Adrenal gland (tissue), 19 donors: ENCODE measurements at places on chromosomes 11 and 22. TPM values are rescaled to one million over a fixed set of nuclear protein-coding genes. Genes with fewer than 3 reads are reported as not detected.
A peak's percentile ranks its signal among the peaks of the same experiment; 100 is the strongest.

GRCh38 chr11:76232026-76232665, 25.8 kb upstream of the WNT11 start:
- H3K27ac ChIP-seq: no peak overlapping the region
- no peaks in the 10 kb centered on the region for H3K27me3 ChIP-seq
- peaks cover 7% of the 10 kb centered on the region for H3K4me1 ChIP-seq
- no peak for DNase-seq
- H3K4me3 ChIP-seq: no peak overlapping the region
- H3K36me3 ChIP-seq: no peaks in the 10 kb centered on the region

The ARHGAP32 gene
- total RNA-seq: 18.9 TPM

The OR52A1 gene
- not detected for total RNA-seq

GRCh38 chr11:121291896-121292494, 576 bp upstream of the SC5D start:
- no peaks in the 10 kb centered on the region for H3K27me3 ChIP-seq
- H3K4me3 ChIP-seq: peak overlapping the region; percentile 86
- H3K36me3 ChIP-seq: no peaks in the 10 kb centered on the region
- H3K4me1 ChIP-seq: peaks cover 5% of the 10 kb centered on the region
- H3K27ac ChIP-seq: peak overlapping the region; percentile 91

GRCh38 chr22:26669060-26669481, 11.7 kb downstream of the MIAT start:
- peak; percentile 27 for DNase-seq
- no peaks in the 10 kb centered on the region for H3K27me3 ChIP-seq
- no peak overlapping the region for H3K4me3 ChIP-seq
- H3K36me3 ChIP-seq: no peaks in the 10 kb centered on the region

DNA sequence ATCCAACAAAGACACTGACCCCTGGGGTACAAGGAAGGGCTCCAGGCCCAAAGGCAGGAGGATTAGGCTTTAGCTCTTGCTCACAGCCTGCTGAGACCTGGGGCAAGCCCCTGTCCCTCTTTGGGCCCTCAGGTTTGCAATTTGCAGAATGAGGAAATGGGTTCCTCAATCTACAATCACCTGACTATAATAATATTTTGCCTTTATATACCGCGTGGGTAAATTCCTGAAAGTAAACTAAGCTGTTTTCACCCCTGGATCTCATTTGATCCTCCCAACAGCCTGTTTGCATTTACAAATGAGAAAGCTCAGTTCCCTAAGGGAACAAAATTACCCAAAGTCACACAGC, 797 bp downstream of the STARD10 start:
- no peaks in the 10 kb centered on the region for H3K27me3 ChIP-seq
- peak overlapping the region; percentile 85 for H3K27ac ChIP-seq
- DNase-seq: no peak
- peaks cover 16% of the 10 kb centered on the region for H3K4me1 ChIP-seq
- H3K36me3 ChIP-seq: no peaks in the 10 kb centered on the region
- H3K4me3 ChIP-seq: no peak overlapping the region

DNA sequence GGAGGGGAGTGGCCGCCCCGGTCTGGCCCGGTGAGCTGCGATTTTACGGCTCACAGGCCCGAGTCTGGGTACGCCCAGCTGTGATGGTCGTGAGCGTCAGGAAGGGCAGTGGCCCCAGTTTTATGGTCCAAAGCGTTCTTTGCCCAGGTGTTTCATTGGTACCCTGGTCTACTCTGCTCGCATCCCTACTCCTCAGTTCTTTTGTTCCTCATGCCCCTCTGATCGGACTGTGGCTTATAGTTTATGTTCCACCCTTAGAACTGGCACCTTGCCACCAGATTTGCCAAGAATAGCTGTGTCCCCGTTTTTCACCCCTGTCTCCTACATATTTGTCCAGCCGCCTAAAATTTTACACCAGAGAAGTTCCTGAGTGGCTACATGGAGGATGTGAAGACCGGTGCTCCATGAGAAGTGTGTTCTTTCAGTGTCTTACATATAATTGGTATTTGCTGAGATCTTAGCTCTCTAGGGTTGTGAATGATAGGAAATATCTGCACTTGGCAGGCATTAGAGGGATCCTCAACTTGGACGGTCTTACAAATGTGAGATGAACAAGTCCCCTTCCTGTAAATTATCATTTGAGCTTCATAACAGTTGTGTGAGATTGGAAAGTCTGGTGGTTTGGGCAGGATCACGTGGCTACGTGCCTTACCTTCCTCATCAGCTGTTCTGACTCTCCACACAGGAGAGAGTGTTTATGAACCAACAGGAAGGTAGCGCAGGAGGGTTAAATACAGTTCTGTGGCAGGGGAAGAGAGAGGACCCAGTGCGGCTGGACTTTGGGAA, 1.1 kb downstream of the PANX1 start:
- H3K4me1 ChIP-seq: peaks cover 43% of the 10 kb centered on the region
- no peak for DNase-seq
- no peaks in the 10 kb centered on the region for H3K27me3 ChIP-seq
- H3K36me3 ChIP-seq: no peaks in the 10 kb centered on the region
- peak overlapping the region; percentile 56 for H3K27ac ChIP-seq

The HEPN1 gene
- not detected for total RNA-seq

GRCh38 chr11:120978701-120979100, 45.2 kb upstream of the TBCEL start:
- no peaks in the 10 kb centered on the region for H3K4me1 ChIP-seq
- no peaks in the 10 kb centered on the region for H3K36me3 ChIP-seq
- no peak overlapping the region for H3K27ac ChIP-seq

DNA sequence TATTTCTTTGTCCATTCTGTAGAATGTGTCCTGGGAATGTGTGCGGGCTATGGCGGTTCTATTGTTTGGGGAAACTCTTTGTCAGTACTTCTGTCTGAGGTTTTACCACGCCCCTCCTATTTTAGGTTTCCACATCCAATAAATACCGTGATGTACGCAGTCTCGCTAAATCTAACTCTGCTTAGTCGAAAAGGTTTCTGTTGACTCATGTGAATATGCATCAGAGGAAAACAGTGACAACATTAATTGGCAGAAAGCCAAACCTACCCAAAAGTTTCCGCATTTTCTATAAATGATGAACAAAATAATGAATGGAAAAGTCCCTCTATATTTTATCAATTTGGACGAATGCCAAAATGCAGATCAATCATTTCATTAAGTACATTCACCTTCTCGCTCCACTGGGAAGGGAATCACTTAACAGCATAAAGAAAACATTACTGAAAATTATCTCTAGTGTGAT, 143.4 kb downstream of the MAML2 start:
- no peaks in the 10 kb centered on the region for H3K27me3 ChIP-seq
- no peaks in the 10 kb centered on the region for H3K36me3 ChIP-seq
- no peak for DNase-seq
- no peak overlapping the region for H3K27ac ChIP-seq
- no peak overlapping the region for H3K4me3 ChIP-seq
- H3K4me1 ChIP-seq: no peaks in the 10 kb centered on the region

DNA sequence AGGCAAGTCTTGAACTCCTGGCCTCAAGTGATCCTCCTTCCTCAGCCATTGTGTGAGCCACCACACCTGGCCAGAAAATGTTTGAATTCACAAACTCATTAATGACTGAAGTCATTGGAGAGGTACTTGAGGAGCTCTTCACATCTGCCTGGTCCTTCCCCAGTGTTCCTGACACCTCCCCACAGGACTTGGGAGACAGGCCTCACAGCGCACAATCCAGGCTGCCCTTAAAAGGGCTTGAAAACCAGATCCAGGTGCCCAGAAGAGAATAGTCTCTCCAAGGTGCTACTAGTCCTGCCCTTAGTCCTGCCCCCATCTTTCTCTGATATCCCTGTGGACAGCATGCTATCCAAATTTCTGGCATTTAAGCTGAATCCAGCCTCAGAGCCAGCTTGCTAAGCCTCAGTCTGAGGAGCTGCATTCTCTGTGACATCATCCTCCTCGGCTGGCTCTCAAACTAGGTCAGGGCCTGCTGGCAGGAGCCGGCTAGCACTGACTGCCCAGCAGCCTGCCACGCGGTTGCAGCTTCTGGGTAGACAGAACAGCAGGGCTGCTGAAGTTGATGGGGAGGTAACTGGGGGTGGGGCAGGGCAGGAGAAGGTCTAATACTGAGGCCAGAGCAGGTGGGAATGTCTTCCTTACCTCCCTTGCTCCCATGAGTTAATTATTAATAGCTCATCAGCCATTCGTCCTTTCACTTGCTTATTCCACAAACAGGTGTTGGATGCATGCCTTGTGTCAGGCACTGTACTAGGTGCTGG, 35.3 kb upstream of the NECTIN1 start:
- H3K36me3 ChIP-seq: no peaks in the 10 kb centered on the region
- peak overlapping the region; percentile 69 for H3K27ac ChIP-seq
- no peaks in the 10 kb centered on the region for H3K27me3 ChIP-seq
